ENCODE measurements at places on chromosomes 3 and 15. TPM values are rescaled to one million over a fixed set of nuclear protein-coding genes. Genes with fewer than 3 reads are reported as not detected.

DNA sequence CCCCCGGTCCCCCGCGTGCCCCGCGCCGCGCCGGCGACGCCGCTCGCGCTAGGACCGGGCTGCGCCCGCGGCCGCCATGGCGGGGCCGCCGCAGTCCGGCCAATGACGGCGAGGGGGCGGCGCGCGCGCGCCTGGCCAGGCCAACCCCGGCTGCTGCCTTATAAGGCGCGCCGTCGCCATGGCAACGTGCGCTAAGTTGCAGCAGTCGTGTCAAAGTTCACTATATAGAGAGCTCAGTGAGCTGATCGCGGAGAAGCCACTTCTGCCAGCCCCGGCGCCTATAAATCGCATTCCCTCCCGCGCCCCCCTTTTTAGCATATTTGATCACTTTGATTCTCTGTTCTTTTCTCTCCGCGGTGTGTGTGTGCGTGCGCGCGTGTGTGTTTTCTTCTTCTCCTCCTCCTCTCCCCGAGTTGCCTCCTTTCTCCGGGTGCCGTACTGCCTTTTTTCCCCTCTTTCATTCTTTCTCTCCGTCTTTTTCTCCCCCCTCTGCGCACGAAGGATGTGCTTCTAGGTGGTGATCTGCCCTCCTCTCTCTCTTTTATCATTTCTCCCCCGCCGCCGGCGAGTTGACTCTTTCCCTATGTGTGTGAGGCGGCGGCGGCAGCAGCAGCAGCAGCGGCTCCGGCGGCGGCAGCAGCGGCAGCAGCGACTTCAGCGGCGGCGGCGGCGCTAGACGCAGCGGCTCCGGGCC, at the start of gene NR2F2:
Gene NR2F2, plus strand, starts transcription at position 251 of the 694 bp plus-strand sequence. CDS start 1,406 bp downstream, outside the sequence.
- H3K4me1 ChIP-seq = peaks cover 69% of the 10 kb centered on the region
- peak within 1 kb of the TSS; percentile 76 for H3K4me3 ChIP-seq
- peak; percentile 91 for DNase-seq
- no peak within 1 kb of the TSS for H3K27ac ChIP-seq

DNA sequence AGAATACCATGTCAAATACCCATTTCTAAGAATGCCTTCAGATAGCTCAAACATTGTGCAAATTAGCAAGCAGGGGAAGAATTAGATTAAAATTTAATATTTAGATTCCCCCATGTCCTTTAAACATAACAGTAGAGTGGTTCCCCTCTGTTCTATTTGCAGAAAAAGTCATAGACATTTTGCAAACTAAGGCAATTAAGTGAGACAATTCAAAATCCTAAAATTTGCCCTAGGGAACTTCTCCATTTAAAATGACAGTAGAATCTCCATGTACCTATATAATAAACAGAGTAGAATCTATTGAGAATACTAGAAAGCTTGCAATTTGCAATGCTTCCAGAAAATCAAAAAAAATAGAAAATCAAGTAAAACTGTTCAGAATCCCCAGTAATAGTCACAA, 340.6 kb downstream of the TBL1XR1 start:
- no peak for DNase-seq
- H3K4me1 ChIP-seq = no peaks in the 10 kb centered on the region
- no peak overlapping the region for H3K27ac ChIP-seq
- H3K4me3 ChIP-seq = no peak overlapping the region
- H3K36me3 ChIP-seq = peaks cover 4% of the 10 kb centered on the region
- H3K27me3 ChIP-seq = no peaks in the 10 kb centered on the region

The TPRG1 gene
- 0.87 TPM for total RNA-seq

- H3K36me3 ChIP-seq = no peaks in the 10 kb centered on the region
- no peak for DNase-seq
- H3K4me1 ChIP-seq = peaks cover 5% of the 10 kb centered on the region
- H3K27ac ChIP-seq = no peak overlapping the region
- H3K27me3 ChIP-seq = peaks cover 3% of the 10 kb centered on the region
- no peak overlapping the region for H3K4me3 ChIP-seq
These were observed 4.5 kb downstream of the CFAP44 start for GRCh38 chr3:113436809-113437208.

GRCh38 chr15:28082891-28083684, 16.0 kb downstream of the OCA2 start:
- peaks cover 2% of the 10 kb centered on the region for H3K36me3 ChIP-seq
- H3K4me3 ChIP-seq = no peak overlapping the region
- DNase-seq = no peak

The ISLR2 gene
- total RNA-seq = 8.9 TPM

DNA sequence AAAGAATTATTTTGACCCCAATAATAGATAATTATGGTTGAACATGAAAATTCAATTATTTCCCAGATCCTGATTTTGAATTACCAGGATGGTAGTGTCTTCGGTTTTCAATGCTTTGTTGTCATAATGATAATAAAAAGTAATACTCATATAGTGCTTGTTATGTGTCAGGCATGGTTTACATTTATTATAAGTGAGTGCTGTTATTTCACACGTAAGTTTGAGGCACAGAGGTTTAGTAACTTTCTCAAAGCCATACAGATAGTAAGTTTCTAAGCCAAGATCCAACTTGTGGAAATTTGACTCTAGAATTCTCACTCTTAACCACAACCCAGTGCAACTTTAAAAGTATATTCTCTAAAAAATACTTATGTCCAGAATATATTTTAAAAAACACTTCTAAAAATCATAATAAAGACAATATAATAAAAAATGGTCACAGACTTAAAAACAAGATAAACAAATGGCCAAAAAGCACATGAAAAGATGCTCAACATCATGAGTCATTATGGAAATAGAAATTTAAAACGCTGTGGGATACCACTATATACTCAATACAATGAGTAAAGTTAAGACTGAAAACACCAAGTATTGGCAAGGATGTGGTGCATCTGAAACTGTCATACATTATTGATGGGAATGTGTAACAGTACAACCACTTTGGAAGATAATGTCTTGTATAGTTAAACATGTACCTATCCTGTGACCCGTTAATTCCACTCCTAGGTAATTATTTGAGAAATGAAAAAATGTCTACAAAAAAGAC, 45.2 kb downstream of the SPRED1 start:
- peaks cover 12% of the 10 kb centered on the region for H3K36me3 ChIP-seq
- DNase-seq = no peak
- no peak overlapping the region for H3K4me3 ChIP-seq
- H3K27ac ChIP-seq = no peak overlapping the region
- H3K27me3 ChIP-seq = no peaks in the 10 kb centered on the region

The ZNF774 gene
- 2.6 TPM for total RNA-seq

DNA sequence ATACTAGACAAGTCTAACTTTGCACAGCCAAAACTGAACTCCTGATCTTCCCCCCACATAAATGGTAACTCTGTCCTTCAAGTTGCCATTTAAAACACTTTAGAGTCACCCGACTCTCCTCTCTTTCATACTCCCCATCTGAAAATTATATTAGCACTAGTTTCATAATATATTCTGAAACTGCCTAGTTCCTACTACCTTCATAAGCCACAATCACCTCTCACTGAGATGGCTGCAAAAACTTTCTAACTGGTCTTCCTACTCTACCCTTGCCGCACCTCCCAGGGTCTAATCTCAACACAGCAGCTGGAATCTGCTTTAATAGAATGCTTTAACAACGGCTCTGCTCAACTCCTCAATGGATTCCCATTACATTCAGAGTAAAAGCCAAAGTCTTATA, 55.0 kb downstream of the GLB1 start:
- H3K4me1 ChIP-seq = no peaks in the 10 kb centered on the region
- no peak overlapping the region for H3K4me3 ChIP-seq
- H3K27ac ChIP-seq = no peak overlapping the region
- DNase-seq = no peak
- H3K36me3 ChIP-seq = no peaks in the 10 kb centered on the region
- no peaks in the 10 kb centered on the region for H3K27me3 ChIP-seq

DNA sequence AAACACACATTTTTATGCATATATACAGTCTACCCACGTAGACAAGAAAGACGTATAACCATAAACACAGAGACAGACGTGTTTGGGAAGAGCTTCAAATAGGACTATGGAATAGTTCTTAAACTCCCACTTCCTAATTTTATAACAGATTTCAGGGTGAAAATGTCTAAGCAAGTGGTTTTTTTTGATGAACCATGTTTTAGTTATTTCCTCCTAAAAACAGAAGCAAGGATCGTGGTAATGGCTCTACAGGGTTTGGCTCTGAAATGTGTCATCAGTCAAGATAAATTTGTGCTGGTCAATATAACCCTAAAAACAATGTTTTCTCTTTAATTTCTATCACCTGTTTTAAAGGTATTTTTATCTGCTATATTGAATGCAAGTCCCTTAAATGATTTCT, 58.2 kb downstream of the FMN1 start:
- no peak for DNase-seq
- no peaks in the 10 kb centered on the region for H3K27me3 ChIP-seq
- no peaks in the 10 kb centered on the region for H3K36me3 ChIP-seq
- H3K27ac ChIP-seq = no peak overlapping the region
- H3K4me1 ChIP-seq = peaks cover 11% of the 10 kb centered on the region
- no peak overlapping the region for H3K4me3 ChIP-seq

The ITGA11 gene
- total RNA-seq = 0.60 TPM
